ENCODE measurements at places on chromosomes 3 and 15. TPM values are rescaled to one million over a fixed set of nuclear protein-coding genes. Genes with fewer than 3 reads are reported as not detected.

GOLGA6L10 gene
- 0.06 TPM for total RNA-seq

COMMD2 gene
- 12.9 TPM for total RNA-seq

IGF1R gene
- total RNA-seq, result 3.6 TPM

LRRIQ4 gene
- not detected for total RNA-seq

TRAT1 gene
- 0.27 TPM for total RNA-seq

SI gene
- total RNA-seq, result not detected

CD200 gene
- total RNA-seq, result not detected

LYZL4 gene
- not detected for total RNA-seq

GRCh38 chr15:27662892-27663291 lies 436.2 kb downstream of the OCA2 start:
- H3K36me3 ChIP-seq, result no peaks in the 10 kb centered on the region
- no peaks in the 10 kb centered on the region for H3K4me1 ChIP-seq
- H3K27ac ChIP-seq, result no peak overlapping the region
- DNase-seq, result no peak
- H3K4me3 ChIP-seq, result no peak overlapping the region
- no peaks in the 10 kb centered on the region for H3K27me3 ChIP-seq

DNA sequence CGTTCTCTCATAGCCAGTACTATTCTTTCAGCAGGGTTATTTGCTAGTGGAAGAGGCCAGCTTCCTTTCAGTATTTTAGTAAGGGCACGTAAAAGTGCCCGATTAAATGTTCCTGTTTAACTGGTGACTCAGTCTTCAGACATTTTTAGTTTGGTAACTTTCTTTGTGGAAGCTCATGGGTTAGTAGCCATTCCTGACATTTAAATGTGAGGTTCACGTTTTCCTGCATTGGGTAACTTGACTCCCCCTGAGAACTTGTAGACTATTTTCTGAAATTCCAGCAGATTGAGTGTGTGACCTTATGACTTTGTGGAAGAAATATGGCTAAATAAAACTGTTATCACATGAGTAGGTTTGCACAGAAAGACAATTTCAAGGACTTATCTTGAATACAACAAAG lies 16.9 kb downstream of the ABHD2 start:
- H3K36me3 ChIP-seq, result peaks cover 5% of the 10 kb centered on the region
- no peaks in the 10 kb centered on the region for H3K4me1 ChIP-seq
- H3K27me3 ChIP-seq, result no peaks in the 10 kb centered on the region

GRCh38 chr3:136694321-136694720 lies 57.9 kb downstream of the STAG1 start:
- H3K4me3 ChIP-seq, result no peak overlapping the region
- H3K4me1 ChIP-seq, result no peaks in the 10 kb centered on the region
- H3K27me3 ChIP-seq, result no peaks in the 10 kb centered on the region

- peaks cover 3% of the 10 kb centered on the region for H3K4me1 ChIP-seq
- no peak for DNase-seq
- peak overlapping the region; percentile 94 for H3K27ac ChIP-seq
Measured at GRCh38 chr3:150745832-150746231, 17.1 kb downstream of the SIAH2 start.

- H3K27ac ChIP-seq, result no peak overlapping the region
- H3K36me3 ChIP-seq, result no peaks in the 10 kb centered on the region
- no peak for DNase-seq
- no peaks in the 10 kb centered on the region for H3K4me1 ChIP-seq
- no peaks in the 10 kb centered on the region for H3K27me3 ChIP-seq
Measured at GRCh38 chr15:27669641-27670040, 429.5 kb downstream of the OCA2 start.

- H3K36me3 ChIP-seq, result no peaks in the 10 kb centered on the region
- no peaks in the 10 kb centered on the region for H3K27me3 ChIP-seq
- DNase-seq, result no peak
- no peak overlapping the region for H3K27ac ChIP-seq
- H3K4me1 ChIP-seq, result no peaks in the 10 kb centered on the region
Measured at GRCh38 chr15:66723826-66724731, 22.0 kb downstream of the SMAD6 start.

- H3K27me3 ChIP-seq, result no peaks in the 10 kb centered on the region
- no peaks in the 10 kb centered on the region for H3K36me3 ChIP-seq
Measured at GRCh38 chr3:46850468-46850779, 12.8 kb downstream of the MYL3 start.

GRCh38 chr3:158104431-158104921 lies 1.7 kb downstream of the SHOX2 start:
- no peaks in the 10 kb centered on the region for H3K4me1 ChIP-seq
- H3K36me3 ChIP-seq, result no peaks in the 10 kb centered on the region
- H3K4me3 ChIP-seq, result no peak overlapping the region
- H3K27me3 ChIP-seq, result peaks cover 18% of the 10 kb centered on the region

DNA sequence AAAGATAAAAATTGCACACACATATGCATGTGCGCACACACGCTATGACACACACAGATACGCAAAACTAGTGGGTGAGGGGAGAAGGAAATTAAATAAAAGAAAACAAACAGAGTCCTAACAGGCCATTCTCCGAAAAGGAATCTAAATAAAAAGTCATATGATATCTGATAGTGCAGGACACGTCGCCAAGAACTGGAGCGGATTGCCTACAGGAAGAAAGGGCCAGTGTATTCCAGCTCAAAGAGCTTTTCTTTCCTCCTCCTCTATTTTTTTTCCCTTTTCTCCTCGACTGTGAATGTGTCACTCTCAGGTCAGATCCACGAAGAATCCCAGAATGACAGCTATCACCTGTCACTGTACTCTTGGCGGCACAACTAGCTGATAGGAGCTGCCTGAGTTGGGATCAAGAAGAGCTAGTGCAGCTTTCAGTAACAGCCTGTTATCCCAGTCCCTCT lies 157.8 kb downstream of the TIGIT start:
- H3K4me3 ChIP-seq, result peak overlapping the region; percentile 17
- peak overlapping the region; percentile 72 for H3K27ac ChIP-seq
- H3K27me3 ChIP-seq, result no peaks in the 10 kb centered on the region
- H3K4me1 ChIP-seq, result peaks cover 14% of the 10 kb centered on the region

DNA sequence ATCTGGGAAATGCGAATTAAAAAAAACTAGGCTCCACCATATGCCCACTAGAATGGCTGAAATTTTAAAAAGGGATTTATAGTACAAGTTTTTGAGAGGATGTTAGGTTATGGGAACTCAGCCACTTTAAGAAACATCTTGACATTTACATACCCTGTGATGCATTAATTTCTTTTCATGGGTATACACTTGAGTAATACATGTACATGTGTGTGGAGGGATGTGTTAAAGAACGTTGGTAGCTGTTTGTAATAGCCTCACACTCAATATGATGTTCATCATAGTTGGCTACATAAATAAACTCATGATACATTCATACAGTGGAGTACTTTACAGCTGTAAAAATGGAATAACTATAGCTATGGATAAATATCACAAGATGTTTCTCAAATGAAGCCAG lies 40.9 kb downstream of the MEF2A start:
- H3K36me3 ChIP-seq, result no peaks in the 10 kb centered on the region
- no peaks in the 10 kb centered on the region for H3K4me1 ChIP-seq
- no peaks in the 10 kb centered on the region for H3K27me3 ChIP-seq
- H3K27ac ChIP-seq, result no peak overlapping the region
- no peak overlapping the region for H3K4me3 ChIP-seq

- DNase-seq, result no peak
- H3K27ac ChIP-seq, result peak overlapping the region; percentile 17
- H3K36me3 ChIP-seq, result peaks cover 5% of the 10 kb centered on the region
Measured at GRCh38 chr15:42508263-42508690, 12.8 kb downstream of the SNAP23 start.

- DNase-seq, result no peak
- no peak overlapping the region for H3K4me3 ChIP-seq
- no peaks in the 10 kb centered on the region for H3K4me1 ChIP-seq
- no peak overlapping the region for H3K27ac ChIP-seq
Measured at GRCh38 chr15:71494563-71495397, 315.6 kb upstream of the NR2E3 start.

DNA sequence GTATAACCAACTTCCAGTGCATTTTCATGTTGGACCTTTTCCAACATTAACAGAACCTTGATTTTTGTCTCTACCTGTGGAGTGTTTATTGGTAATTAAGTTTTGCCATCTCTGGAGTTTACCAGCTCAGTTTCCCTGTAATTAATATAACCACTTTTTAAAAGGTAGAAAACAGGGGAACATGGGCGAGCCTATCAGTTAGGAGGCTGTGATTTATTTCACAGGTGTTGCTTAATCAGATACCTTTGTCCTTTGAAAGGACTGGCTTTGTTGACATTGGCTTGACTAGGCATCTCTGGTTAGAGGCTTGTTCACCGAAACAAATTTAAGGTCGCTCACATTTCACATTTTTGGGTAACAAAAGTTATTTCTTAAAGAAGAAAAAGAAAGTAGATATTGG lies 622 bp downstream of the NAALADL2 start:
- H3K4me1 ChIP-seq, result no peaks in the 10 kb centered on the region
- DNase-seq, result peak; percentile 51
- no peaks in the 10 kb centered on the region for H3K27me3 ChIP-seq
- H3K27ac ChIP-seq, result peak overlapping the region; percentile 72

DNA sequence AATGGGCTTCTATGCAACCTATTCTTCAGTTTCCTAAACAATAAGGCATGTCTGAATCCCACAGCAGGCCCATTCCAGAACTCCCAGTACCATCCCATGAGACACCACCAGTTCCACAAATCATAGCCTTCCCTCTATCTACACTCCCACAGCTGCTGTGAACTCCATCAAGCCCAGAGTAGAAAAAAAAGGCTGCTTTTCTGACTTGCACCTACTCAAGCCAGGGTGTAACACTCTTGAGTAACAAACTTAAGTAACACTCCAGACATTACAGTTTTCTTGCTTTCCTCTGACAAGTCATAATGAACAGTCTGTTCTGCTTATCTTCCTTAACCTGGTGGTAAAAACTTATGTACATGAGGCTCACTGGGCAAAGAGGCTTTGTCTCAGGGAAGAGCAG lies 283.1 kb downstream of the NFKBIZ start:
- no peak overlapping the region for H3K4me3 ChIP-seq
- no peak for DNase-seq
- H3K27ac ChIP-seq, result no peak overlapping the region
- H3K27me3 ChIP-seq, result no peaks in the 10 kb centered on the region

GRCh38 chr3:16583551-16583950 lies 21.7 kb downstream of the DAZL start:
- no peak overlapping the region for H3K4me3 ChIP-seq
- H3K4me1 ChIP-seq, result no peaks in the 10 kb centered on the region
- no peaks in the 10 kb centered on the region for H3K36me3 ChIP-seq
- no peak for DNase-seq
- H3K27me3 ChIP-seq, result no peaks in the 10 kb centered on the region
